ENCODE measurements at places on chromosomes 5 and 9. TPM values are rescaled to one million over a fixed set of nuclear protein-coding genes. Genes with fewer than 3 reads are reported as not detected.

The F2RL2 gene
- total RNA-seq: not detected

The TLN1 gene
- 381 TPM for total RNA-seq

The CYFIP2 gene
- total RNA-seq: 480 TPM

The TRIM52 gene
- total RNA-seq: 43.0 TPM

The SKP2 gene
- 40.8 TPM for total RNA-seq

The EDIL3 gene
- not detected for total RNA-seq

The CLIC3 gene
- 13.3 TPM for total RNA-seq

The RCL1 gene
- total RNA-seq: 15.1 TPM

The RASGRF2 gene
- total RNA-seq: 19.3 TPM

The DAP gene
- total RNA-seq: 47.8 TPM

The PCDHA11 gene
- not detected for total RNA-seq

The BNC2 gene
- not detected for total RNA-seq

The SLC36A3 gene
- not detected for total RNA-seq

The CTNNAL1 gene
- 15.2 TPM for total RNA-seq

The MED27 gene
- total RNA-seq: 19.7 TPM

The GABRA6 gene
- total RNA-seq: not detected

The SHLD3 gene
- total RNA-seq: 4.3 TPM

Measured in activated naive CD8-positive, alpha-beta T cell treated with anti-CD3 and anti-CD28 coated beads, Interleukin-2, amount 10 ng/mL, durations not matched to agents 7 days and 5 days (primary cell).